Spinal cord (tissue), 10 donors: ENCODE measurements at places on chromosomes 7 and 10.

DNA sequence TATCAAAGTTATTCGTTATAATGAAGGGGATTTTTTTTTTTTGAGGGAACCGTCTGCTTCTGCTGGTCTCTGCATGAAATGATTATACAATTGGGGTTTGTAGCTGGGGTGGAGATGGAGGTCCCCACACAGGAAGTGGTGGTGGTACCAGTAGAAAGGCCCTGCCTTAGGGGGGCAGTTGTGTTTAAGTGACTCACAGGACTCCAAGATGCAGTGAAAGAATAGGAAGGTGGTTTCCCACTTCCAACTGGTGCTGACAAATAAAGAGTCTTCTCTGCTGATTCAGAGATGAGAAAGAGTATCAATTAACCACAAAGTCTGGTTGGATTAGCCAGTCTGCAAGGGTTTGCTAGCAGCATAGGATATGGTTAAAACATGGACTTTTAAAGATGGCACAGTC is 376.0 kb downstream of the SORCS3 start:
- DNase-seq: no peak

DNA sequence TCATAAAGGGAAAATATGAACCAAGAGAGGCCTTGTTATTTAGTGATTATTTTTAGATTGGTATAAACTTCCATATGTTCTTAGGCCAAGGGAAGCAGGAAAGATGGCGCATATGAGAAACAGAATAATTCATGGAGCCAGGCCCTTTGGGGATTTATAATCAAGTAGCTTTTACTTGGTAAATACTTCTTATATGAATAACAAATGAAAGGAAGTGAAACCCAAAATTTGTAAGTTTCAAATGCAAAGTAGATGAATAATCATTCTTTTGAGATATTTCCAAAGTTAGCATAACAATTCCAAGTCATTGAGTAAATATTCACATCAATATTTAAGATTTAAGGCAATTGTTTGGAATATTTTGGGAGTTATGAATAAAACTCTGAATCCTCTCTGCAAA is 13.9 kb upstream of the OPTN start:
- DNase-seq: no peak

DNA sequence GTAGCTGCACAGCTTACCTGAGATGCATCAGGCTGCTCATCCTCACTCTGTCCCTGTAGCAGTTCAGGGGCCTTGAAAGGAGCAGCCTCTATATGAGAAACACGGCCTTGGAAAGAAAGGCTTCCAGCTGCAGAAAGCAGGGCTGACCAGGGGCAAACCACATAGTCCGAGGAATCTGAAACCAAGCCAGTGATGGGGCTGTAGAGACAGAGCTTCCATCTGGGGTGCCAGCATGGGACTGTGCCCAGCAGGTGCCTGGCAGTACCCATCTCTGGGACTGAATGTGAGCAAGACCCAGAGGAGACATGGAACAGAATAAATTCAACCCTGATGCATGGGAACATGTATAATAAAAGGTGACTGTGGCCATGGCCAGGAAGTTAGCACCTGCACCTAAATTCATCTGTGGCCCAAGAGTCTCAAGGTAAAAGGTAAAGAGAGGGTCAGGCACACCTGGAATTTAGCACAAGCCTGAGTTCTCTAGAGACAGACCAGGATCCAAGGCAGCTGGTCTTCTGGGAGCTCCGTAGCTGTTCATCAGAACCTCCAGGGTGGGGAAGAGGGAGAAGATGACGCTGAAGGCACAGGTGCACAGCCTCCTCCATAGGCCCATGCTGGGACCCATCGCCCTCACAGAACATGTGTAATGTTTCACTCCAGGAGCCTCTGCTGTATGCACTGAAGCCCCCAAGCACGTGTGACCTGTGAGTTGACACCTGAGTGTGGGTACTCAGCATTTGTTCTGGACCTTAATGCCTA is 25.3 kb downstream of the FRMPD2 start:
- no peak for DNase-seq

DNA sequence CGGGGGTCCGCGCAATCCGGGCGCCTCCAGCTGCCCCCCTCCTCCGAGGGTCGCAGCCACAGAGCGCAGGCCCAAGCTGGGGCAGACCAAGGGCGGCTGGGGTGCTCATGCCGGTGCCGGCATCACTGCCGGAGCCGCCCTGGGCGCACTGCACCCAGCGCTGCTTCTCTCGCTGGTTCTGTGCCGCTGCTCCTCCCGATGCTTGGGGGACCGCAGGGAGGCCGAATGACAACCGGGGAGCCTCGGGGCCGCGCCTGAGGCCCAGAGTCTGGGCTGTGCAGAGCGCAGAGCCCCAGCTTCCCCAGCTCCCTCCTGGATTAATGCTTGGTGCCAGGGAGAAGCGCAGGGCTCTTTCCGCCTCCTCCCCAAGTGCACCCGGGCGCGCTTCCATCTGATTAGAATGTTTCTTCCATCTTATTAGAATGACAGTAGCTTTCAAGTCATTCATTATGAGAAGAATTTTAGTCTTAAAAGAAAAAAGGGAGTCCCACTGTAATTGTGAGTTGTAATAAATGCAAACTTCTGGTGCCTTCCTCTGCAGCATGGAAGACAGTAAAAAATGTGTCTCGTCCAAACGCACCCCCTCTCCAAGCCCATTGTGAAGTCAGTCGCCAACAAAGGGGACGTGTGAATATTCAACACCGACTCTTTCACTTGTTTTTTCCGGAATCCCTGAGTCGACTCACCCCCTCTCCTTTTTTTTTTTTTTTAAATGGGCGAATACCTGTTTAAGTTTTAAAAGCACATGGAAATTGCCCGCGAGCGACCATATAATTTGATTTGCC is 19.5 kb upstream of the PTF1A start:
- no peak for DNase-seq

DNA sequence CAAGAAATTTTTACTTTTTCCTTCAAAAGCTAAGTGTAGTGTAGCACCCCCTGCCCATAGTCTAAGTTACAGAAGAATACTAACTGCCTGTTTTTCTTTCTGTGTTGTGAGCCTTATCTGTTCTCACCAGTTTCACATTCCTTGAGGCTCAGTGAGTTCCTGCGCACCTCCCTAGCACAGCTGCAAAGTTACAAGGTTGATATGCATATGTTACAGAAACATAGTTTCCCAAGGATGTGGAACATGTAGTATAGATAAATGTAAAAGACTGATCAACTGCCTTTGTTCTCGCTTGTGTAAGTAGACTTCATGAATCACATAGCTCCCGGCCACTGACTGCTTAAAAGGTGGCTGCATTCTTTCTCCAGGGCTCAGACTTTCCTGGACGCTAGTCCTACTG is 6.7 kb upstream of the ZNF33B start:
- no peak for DNase-seq

DNA sequence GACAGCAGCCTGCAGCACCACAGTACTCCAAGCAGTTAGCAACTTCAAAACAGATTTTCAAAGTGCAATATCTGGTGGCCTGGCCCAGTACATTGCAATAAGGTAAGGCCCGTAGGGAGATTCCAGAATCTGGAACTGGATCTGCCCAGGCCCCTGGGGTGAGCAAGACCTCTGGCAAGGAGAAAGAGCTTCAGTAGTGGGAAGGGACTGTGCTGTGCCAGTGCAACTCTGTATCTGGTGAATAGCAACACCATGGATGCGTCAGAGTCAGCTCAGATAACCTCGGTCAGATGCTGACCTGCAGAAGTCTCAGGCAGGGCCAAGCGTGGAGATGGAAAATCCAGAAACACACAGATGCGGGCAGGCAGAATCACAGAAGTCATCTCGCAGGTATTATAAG is 30.3 kb downstream of the ELMO1 start:
- no peak for DNase-seq

- DNase-seq: no peak
Measured at GRCh38 chr7:35003679-35004303, 33.5 kb downstream of the DPY19L1 start.

DNA sequence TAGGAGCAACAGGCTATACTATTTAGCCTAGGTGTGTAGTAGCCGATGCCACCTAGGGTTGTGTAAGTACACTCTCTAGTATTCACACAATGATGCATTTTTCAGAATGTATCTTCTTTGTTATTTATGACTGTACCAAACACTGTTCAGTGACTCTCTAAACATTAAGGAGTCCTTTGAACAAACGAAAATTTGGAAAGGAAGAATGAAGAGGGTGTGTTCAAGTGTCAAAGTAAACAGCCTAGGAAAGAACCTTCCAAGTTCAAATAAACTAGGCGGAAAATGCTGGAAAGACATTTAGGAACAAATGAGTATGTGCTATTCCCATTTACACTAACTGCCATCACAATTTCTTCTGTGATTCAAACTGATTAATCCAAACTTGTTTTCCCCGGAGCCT is 142.4 kb downstream of the CHCHD3 start:
- no peak for DNase-seq
